ENCODE measurements at places on chromosomes 16 and 17.

DNA sequence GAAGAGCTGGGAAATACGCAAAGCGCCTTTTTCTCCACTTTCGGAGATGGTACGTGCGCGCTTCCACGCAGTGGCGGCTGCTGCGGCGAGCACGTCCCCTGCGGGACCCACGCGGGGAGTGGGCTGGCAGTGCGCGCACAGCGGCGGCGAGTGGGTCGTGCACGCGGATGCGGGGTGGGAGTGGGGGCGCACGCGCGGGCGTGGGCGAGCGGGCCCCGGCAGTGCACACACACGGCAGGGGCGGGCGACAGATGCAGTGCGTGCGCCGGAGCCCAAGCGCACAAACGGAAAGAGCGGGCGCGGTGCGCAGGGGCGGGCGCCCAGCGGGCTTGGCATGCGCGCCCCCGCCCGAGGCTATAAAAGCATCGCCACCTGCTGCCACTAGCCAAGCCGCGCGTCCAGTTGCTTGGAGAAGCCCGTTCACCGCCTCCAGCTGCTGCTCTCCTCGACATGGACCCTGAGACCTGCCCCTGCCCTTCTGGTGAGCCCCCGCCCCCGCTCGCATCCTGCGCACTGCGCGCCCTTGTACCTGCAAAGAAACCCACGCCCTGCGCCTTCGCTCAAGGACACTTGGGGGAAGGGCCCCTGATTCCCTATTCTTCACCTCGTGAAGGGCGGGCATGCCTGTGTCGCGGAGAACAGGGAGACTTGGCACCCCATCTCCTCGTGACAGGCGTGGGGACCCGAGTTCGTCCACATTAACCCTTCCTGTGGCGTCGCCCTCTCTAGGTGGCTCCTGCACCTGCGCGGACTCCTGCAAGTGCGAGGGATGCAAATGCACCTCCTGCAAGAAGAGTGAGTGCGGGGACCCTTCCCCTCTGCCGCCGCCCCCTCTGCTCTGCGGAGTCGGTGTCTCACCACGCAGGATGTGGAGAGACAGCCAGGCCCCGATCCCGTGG is at the start of gene MT3:
Gene MT3, plus strand, starts transcription at position 388 of the 899 bp plus-strand sequence. Its CDS starts 63 bp downstream, at position 451.
- DNase-seq, result no peak

GRCh38 chr17:50593321-50593720 is 32.8 kb downstream of the CACNA1G start:
- DNase-seq, result no peak

- DNase-seq, result no peak
Measured at GRCh38 chr17:35766903-35767510, 6.3 kb downstream of the C17orf50 start.

GRCh38 chr17:40124279-40125141 is 2.7 kb downstream of the MSL1 start:
- DNase-seq, result no peak

- no peak for DNase-seq
Measured at GRCh38 chr17:77875051-77875780, 83.3 kb upstream of the TNRC6C start.

- no peak for DNase-seq
Measured at GRCh38 chr17:72706396-72706981, 386.0 kb downstream of the SLC39A11 start.

DNA sequence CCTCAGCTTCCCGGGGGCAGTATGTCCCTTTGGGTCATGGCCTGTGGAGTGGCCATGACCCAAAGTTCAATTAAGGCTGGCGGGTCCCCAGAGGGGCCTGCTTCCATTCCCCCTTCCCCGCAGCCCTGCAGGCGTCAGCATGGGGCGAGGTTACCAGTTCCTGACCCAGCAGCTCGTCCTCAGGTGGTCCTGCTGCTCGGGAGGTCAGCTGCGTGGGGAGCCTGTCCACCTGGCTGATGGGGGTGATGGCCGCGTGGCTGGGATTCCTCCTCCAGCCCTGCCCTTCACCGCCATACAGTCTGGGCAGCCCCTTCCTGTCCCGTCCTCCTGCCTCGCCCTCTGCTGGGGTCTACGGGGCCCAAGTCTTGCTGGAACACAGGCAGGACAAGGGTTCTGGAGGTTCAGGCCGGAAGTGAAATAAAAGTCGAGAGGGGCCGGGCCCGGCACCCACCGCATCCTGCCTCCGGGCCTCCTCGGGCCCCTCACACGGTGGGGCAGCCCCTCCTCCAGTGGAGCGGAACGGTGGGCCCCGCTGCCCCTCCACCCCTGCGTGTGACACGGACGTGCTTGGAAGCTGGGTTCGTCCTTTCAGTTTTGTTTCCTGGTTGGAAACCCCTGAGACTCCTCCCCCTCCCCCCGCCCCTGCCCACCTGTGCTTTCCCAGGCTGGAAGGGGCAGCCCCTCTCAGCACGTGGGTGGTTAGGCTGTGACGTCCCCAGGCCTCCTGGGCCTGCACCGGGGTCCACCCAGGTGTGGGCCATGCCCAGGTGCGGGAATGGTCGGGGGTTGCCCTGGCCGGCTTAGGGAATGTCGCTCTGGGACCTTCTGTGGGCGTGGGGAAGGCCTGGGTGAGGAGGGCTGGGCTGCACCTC is 6.8 kb downstream of the UBALD2 start:
- DNase-seq, result peak; percentile 41

DNA sequence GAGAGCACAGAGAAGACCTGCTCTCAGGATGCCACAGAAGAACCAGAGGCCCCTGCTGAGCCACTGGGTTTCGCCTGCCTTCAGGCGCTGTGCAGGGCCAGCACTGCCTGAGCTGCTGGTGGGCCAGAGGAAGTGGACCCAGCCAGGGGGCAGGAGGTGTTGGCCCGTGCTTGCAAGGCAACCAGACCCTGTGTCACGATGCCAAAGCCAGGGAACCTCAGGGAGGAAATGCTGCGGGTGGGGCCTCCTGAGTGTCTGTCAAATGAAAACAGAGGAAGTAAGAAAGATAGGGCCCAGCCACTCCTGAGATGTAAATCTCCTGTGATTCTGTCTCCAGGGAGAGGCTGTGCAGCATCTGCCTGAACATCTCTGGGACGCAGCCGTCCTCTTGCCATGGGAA is 58.1 kb upstream of the ADORA2B start:
- DNase-seq, result no peak

- DNase-seq, result no peak
Measured at GRCh38 chr17:50575581-50576210, 15.2 kb downstream of the CACNA1G start.

- DNase-seq, result no peak
Measured at GRCh38 chr16:85677383-85677967, 11.3 kb downstream of the GINS2 start.

GRCh38 chr17:15892731-15893657 is 51.9 kb upstream of the ADORA2B start:
- DNase-seq, result no peak

GRCh38 chr17:66915204-66915611 is 49.3 kb upstream of the CACNG4 start:
- DNase-seq, result no peak

- no peak for DNase-seq
Measured at GRCh38 chr17:50493744-50494143, 14.5 kb upstream of the MYCBPAP start.

GRCh38 chr17:32626379-32626791 is 139.6 kb downstream of the CDK5R1 start:
- DNase-seq, result no peak

- DNase-seq, result no peak
Measured at GRCh38 chr16:69932228-69932627, 18.9 kb upstream of the CLEC18A start.

DNA sequence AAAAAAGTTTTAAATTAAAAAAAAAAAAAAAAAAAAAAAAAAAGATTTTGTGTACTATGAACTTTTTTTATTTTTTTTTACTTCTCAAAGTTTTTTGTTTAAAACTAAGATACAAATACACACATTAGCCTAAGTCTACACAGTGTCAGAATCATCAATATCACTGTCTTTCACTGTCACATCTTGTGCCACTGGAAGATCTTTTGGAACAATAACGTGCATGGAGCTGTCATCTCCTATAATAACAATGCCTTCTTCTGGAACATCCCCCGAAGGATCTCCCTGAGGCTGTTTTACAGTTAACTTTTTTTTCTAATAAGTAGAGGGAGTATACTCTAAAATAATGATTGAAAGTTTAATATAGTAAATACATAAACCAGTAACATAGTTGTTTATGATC is 295.7 kb downstream of the KCNJ2 start:
- DNase-seq, result no peak

- no peak for DNase-seq
Measured at GRCh38 chr17:60447375-60447774, 25.1 kb downstream of the CHCT1 start.

GRCh38 chr17:53780320-53780719 is 42.4 kb upstream of the KIF2B start:
- no peak for DNase-seq

DNA sequence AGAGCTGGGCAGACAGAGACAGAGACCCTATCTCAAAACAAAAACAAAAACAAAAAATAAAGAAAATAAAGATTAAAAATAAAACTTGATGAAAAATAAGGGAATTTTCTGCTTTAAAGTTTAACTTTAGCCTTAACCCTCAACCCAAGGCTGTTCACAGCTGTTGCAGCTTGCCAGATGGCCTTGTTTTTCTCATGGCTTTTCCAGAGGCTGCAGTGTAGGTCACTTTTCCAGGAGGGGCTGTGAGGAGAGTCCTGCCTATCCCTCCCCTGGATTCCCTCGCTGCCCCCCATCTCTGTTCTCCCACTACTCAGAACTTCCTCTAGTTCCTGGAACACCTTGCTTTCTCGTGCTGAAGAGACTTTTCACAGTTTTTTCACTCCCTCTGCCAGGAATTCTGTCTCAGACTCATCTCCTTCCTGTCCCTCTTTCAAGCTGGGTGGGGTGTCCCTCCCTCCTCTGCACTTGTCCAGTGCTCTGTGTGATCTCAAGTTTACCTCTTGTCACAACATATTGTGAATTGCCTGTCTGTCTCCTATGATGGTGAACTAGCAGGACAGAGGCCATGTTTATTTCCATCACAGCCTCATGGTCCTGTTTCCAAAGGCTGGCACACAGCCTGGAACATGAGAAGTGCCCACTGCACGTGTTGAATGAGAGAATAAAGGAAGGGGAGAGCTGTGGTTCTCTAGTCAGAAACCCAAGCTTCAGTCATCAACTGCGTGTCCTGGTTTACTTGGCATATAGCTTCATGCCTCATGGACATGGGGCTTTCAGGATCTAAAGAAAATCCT is 69.9 kb upstream of the MSI2 start:
- no peak for DNase-seq

DNA sequence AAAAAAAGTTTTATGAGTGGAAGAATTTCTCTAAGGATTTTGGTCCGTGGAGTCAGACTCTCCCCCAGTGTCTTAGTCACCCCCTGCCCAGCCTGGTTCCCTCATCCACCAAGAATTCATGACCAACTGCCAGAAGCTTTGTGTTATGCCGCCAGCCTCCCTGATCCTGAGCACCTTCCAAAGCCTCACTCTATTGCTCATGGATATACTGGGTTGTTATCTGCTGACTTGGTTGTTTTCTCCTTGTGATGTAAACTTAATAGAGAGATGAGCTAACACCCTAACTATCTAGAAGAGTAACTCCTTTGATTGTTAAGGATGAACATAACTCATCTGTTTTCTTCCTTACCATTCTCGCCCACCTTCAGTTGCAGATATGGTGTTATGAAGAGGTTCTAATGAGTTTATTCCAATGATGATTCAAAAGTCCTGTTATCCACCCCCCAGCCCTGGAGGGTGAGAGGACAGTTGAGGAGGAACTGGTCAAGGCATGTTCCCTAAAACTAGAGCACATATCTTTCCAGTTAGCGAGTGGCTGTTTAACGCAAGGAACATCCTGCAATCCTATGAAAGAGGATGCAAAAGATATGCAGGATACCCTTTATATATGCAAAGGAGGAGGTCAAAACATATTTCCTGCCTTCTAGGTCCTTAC is 1.5 kb upstream of the PSMD3 start:
- DNase-seq, result no peak

DNA sequence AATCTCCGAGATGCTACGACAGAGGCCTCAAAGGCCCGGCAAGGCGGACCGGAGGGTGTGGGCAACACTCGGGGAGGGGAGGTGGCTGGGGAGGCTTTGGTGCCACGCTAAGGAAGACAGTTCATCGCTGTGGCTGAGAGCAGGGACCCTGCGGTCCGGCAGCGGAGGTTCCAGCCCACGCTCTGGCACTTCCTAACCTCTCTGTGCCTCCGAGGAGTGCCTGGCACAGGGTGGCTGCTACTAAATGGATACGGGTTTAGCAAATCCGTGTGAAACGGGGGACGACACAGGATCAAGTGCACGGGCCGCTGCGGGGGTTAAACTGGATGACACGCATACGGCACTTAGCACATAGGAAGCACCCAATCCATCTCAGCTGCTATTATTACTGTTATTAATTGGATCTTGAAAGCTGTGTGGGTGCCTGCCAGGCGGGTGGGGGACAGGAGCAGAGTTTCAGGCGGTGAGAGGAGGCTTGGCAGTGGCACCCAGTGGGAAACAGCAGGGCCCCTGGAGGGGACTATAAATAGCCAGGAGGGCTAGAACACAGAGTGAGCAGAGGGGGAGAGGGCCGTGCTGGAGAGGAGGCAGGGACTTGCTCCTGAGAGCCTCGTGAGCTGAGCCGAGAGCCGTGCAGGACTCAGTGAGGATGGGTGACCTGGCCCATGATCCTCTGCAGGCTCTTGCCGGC is 45.0 kb downstream of the ABR start:
- no peak for DNase-seq

GRCh38 chr17:28159004-28159403 is 116.5 kb downstream of the NLK start:
- DNase-seq, result no peak

GRCh38 chr16:53417011-53417410 is 17.3 kb upstream of the RBL2 start:
- DNase-seq, result no peak

- DNase-seq, result no peak
Measured at GRCh38 chr16:4204521-4204920, 37.4 kb downstream of the SRL start.

- DNase-seq, result no peak
Measured at GRCh38 chr16:69762814-69763598, 874 bp downstream of the WWP2 start.

- DNase-seq, result no peak
Measured at GRCh38 chr17:31596382-31597323, 205.2 kb downstream of the RAB11FIP4 start.

DNA sequence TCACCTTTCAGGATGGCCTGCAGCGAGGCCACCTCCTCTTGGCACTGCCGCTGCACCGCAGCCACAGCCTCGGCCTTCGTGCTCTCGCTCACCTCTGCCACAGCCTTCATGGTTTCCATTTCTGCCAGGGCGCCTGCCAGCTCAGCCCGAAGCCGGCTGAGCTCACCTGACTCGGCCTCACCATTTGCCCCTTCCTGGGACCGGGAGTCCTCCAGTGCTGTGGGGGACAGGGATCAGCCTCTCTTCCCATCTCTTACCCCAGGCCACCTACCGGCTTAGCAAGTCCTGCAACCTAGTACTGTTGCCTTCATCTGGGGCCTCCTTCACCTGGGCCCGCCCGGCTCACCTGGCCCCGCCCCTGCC is 658 bp downstream of the RABEP2 start:
- DNase-seq, result no peak
